ENCODE measurements at places on chromosomes 2 and 18. TPM values are rescaled to one million over a fixed set of nuclear protein-coding genes. Genes with fewer than 3 reads are reported as not detected.

The FBXO48 gene
- total RNA-seq = 4.8 TPM

The SLC23A3 gene
- 2.7 TPM for total RNA-seq

The CIDEA gene
- total RNA-seq = not detected

The NEU2 gene
- not detected for total RNA-seq

The GPBAR1 gene
- total RNA-seq = 1.4 TPM

The CDH2 gene
- not detected for total RNA-seq

The SNED1 gene
- 99.9 TPM for total RNA-seq

The PDE1A gene
- total RNA-seq = not detected

The ASB18 gene
- not detected for total RNA-seq

The TMEM178A gene
- total RNA-seq = 0.47 TPM

The IL36RN gene
- total RNA-seq = not detected

The NRP2 gene
- total RNA-seq = 1.1 TPM

The TNFAIP6 gene
- total RNA-seq = not detected

The ACKR3 gene
- total RNA-seq = 6.1 TPM

The IL37 gene
- not detected for total RNA-seq

The NDUFB3 gene
- total RNA-seq = 40.6 TPM

The SOWAHC gene
- total RNA-seq = 0.16 TPM

The SULT1C2 gene
- total RNA-seq = not detected

The MARCHF4 gene
- not detected for total RNA-seq

The ZNF512 gene
- total RNA-seq = 68.1 TPM

The ANKRD29 gene
- total RNA-seq = not detected

The STAT4 gene
- total RNA-seq = 134 TPM

The AQP12A gene
- not detected for total RNA-seq

The KIAA2012 gene
- total RNA-seq = not detected

The LIPG gene
- total RNA-seq = not detected

The GPR45 gene
- total RNA-seq = not detected

The MGAT4A gene
- 291 TPM for total RNA-seq

The PELI1 gene
- 27.8 TPM for total RNA-seq

The AKAIN1 gene
- total RNA-seq = not detected

The CLEC4F gene
- not detected for total RNA-seq

The PLB1 gene
- not detected for total RNA-seq

The PDCD1 gene
- total RNA-seq = 0.47 TPM

The TMEM37 gene
- total RNA-seq = 0.36 TPM

The CDH20 gene
- 0.60 TPM for total RNA-seq

The UGT1A8 gene
- total RNA-seq = not detected

The IL1R1 gene
- not detected for total RNA-seq

The SERPINB13 gene
- not detected for total RNA-seq

The ERMN gene
- 4.8 TPM for total RNA-seq

The GCG gene
- not detected for total RNA-seq

The ATP5F1A gene
- total RNA-seq = 284 TPM

The SLC4A5 gene
- 12.7 TPM for total RNA-seq

The ZNF892 gene
- 3.0 TPM for total RNA-seq

The AQP12B gene
- not detected for total RNA-seq

The GALNT13 gene
- total RNA-seq = not detected

The CSRNP3 gene
- not detected for total RNA-seq

The LIMS3 gene
- total RNA-seq = not detected
